ENCODE measurements at places on chromosomes 4 and X.
A peak's percentile ranks its signal among the peaks of the same experiment; 100 is the strongest.

GRCh38 chr4:130486841-130487240 is 1390.9 kb downstream of the C4orf33 start:
- DNase-seq: no peak

- no peak for DNase-seq
These were observed 41.2 kb downstream of the RELL1 start for GRCh38 chr4:37644962-37645361.

- peak; percentile 50 for DNase-seq
These were observed 662 bp downstream of the APBB2 start for GRCh38 chr4:41213625-41214135.

DNA sequence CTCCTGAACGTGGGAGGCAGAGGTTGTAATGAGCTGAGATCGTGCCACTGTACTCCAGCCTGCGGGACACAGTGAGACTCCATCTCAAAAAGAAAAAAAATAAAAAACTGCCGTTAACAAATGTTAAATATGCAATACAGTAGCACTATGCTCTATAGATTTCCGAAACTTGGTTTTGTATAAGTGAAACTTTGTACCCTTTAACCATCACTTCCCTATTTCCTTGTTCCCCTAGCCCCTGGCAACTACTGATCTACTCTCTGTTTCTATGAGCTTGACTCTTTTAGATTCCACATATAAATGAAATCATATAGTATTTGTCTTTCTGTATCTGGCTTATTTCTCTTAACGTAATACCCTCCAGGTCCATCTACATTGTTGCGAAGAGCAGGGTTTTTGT is 74.1 kb downstream of the TAB3 start:
- DNase-seq: no peak

GRCh38 chr4:107734120-107734519 is 14.1 kb upstream of the PAPSS1 start:
- no peak for DNase-seq

- peak; percentile 59 for DNase-seq
These were observed 10.2 kb downstream of the BEND2 start for GRCh38 chrX:18210470-18210869.

DNA sequence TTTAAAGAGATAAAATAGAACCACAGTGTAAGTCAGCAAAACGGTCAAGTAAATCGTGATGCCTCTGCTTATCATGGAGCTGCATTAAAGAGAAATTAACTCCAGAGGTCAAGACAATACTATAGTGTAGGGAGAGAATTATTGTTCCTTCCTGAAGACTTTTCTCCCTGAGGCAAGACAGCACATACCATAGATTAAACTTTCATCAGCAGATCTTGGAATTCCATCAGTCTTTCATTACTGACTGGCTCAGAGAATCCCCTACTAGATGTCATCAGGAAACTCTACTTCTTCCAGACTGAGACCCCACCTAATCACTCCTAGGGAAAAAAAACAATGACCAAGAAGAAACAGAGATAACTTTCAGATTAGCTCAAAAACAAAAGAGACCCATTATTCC is 131.3 kb downstream of the NSUN7 start:
- DNase-seq: no peak

- peak; percentile 11 for DNase-seq
These were observed 37.9 kb downstream of the NUDT6 start for GRCh38 chr4:122884499-122884898.

DNA sequence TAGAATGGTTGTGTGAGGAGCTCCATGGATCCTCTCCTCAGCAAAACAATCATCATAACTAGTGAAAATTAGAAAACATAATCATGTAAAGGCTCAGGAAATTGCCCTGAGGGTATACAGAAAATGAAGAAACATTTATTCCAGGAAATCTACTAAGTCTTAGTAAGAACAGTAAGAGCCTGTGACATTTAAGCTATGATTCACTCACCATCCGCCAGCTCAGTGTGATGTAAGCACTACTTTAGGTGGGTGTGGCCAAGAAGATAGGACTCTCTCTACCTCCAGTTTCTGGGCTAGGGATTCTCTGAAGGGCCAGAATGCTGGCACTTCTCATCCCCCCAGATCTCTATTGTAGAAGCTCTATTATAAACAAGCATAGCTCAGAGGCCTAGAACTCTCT is 147.5 kb downstream of the DLG3 start:
- no peak for DNase-seq

GRCh38 chr4:47553329-47554125 is 68.5 kb downstream of the ATP10D start:
- no peak for DNase-seq

- no peak for DNase-seq
These were observed 904.8 kb downstream of the PDHA2 start for GRCh38 chr4:96744676-96745075.

DNA sequence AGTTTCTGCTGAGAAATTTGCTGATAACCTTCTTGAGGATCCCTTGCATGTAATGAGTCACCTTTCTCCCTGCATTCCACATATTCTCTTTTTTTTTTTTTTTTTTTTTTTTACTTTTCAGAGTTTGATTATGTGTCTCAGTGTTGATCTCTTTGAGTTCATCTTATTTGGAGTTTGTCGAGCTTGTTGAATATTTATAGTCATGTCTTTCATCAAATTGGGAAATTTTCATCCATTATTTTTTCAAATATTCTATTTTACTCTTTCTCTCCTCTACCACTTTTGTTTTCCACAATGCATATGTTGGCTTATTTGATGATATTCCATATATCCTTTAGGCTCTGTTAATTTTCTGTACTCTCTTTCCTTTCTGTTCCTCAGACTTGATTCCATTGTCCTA is 136.1 kb downstream of the MAD2L1 start:
- DNase-seq: no peak

DNA sequence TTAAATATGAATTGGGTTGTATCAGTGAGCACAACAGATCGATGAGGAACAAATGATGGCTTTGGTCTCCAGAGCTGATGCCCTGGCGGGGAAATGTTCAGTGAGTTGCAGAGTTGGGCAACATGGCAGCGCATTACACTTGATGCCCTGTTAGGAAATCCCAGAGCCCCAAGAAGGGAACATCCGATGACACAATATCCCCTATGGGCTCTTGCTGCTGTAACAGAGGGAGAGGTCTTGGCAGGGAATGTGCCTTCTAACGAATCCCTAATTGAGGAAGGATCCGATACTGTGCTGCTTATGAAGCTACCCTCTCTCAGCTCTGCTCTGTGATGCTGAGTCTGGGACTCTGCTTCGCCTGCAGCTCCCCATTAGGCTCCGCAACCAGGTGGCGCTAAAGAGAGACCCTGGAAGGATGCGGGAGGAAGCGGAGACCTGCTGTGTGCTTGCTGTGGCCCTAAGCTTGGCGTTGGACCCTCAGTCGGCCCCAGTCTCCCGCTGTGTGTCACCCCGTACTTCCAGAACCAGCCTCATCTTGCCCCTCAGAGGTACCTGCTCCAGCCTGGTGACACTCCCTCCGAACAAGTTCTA is 38.9 kb downstream of the PDHA1 start:
- DNase-seq: peak; percentile 55

DNA sequence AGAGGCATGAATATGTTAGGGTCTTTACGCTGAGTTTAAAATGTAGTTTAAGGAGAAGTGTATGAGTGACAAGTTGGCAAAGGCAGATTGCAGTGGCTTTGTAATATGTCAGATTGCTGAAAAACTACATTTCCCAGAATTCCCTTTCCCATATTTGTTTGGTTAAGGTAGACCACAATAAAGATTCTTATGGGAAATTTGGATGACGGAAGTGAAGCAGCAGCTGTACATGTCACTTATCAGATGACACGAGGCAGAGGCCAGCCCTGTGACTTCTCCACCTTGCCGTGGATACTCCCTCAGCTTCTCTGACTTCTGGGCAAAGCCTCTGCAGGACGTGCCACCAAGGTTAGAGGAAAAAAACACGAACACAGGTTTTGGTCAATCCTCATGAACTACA is 229.7 kb upstream of the DKK2 start:
- DNase-seq: no peak

DNA sequence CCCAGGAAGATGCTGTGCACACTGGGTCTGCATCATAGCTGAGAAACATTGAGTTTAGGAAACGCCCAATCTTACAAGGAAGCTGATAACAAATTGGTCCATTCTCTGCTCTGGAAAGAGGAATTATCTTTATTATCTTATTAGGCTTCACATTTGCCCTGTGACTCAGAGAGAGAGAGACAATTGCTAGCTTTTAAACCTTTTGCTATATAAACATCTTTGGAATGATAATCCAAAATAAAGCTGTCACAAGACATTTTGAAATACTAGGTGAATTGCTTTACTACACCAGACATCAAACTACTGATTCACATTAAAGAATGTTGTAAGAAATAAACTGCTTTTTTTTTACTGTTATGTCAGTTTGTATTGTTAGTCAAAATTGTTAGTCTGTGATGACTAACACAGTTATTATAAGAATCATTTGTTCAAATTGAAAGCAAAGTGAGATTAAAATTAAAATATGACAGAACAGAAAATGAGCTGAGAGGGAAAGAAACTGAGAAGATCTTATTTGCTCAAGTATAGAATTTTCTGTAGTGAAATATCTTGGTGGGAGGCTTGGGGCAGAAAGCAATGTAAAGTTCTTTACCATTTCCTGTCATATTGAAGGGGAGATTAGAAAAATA is 765.4 kb upstream of the PCDH10 start:
- no peak for DNase-seq

GRCh38 chr4:90958256-90958895 is 831.2 kb downstream of the CCSER1 start:
- no peak for DNase-seq

- DNase-seq: no peak
These were observed 625 bp downstream of the RTL9 start for GRCh38 chrX:110359273-110359672.

DNA sequence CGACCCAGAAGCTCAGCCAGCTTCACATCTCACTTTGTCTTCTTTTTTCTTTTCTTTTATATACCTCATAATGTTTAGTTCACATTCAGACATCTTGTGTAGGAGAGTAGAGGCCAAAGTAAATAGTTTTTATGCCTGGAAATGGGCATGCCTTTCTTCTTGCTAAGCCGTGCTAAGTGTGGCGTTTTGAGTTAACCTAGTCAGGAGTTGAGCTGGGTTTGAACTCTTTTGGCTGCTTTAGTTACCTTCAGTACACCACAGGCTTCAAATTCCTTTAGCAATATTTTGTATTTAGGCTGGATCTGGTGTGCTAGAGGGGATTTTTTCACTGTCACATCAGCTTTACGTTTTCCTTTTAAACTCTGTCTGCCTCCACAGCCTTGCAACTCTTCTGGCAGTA is 300.8 kb downstream of the ZNF674 start:
- DNase-seq: no peak

DNA sequence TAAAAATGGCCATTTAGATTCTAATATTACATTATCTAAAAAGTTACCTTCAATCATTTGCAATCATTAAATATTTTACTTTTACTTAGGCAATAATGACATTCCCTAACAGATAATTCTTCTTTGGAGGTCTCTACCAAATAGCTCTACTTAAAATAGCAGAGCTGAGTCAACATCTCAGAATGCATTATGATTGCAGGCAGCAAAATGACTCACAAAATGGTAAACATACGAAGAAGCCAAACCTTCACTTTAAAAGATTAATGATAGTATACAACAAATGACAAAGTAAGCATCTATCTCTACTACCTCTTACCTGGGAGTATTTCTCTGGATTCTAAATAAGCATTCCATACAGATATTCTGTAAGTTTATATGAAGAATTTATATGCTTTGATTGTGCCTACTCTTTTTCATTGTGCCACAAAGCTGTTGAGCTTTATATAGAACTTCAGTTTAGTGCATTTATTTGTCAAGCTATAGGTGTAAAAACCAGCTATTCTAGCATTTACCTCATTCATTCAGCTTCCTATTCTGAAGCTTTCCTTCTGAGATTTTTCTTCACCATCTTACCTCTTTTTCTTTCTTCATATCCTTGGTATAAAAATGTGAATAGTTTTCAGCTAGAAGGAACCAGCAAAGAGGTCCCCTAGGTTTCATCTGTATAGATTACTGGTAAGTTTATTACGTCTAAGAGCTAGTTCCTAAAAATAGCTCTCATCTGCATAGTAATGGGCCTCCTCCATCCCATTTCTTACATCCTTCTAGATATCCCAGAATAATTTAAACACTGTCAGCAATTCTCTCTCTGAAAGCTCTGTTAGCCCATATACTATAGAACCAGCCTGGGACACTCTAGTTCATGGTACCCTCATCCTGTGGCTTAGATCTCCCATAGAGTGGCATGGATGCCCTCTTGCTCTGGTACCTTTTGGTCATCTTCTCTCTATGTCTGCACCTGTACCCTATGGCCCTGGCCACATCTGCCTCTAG is 17.2 kb upstream of the SPCS3 start:
- DNase-seq: no peak

GRCh38 chrX:110504947-110505346 is 146.3 kb downstream of the RTL9 start:
- no peak for DNase-seq

- DNase-seq: no peak
These were observed 13.4 kb upstream of the CLCN4 start for GRCh38 chrX:10143071-10143983.

DNA sequence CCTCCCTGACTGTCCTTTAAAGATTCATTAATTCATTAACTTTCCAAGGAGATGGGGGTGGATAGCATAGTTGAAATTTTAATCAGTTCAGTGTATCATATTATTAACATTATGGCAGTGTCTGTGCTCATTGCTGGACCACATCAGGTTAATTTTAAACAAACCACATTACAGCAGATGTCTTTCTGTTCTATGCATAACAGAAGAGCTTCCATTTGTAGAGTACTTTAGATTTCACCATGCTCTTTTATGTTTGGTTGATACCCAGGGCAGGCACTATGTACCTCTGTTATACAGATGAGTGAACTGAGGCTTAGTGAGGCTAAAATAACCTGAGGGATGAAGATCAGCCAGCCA is 41.1 kb downstream of the AFF2 start:
- DNase-seq: no peak

DNA sequence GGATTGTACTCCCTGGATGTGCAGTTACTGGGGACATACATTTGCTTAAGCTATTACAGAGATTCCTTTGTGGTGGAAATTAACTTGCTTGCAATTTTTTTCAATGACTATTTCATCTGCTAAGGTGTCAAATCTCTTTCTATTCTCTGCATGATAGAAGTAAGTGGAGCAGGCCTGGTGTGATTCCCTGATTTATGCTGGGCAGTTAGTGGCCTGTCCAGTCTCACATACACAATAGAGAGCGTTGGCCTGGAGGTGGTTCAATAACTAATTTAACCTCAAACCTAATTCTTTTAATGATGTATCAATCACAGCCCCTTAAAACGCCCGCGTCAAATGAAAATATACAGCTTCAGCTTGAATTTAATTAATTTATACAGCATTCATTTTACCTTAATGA is 28.5 kb downstream of the VCX3A start:
- no peak for DNase-seq

- no peak for DNase-seq
These were observed 65.5 kb upstream of the HHIP start for GRCh38 chr4:144580430-144580829.

GRCh38 chr4:53592122-53592521 is 836 bp upstream of the LNX1 start:
- peak; percentile 53 for DNase-seq

- DNase-seq: peak; percentile 65
These were observed 51.2 kb upstream of the KLF3 start for GRCh38 chr4:38612646-38613414.

Measured in lung (tissue), 17 donors.